Amygdala (tissue), 56 donors: ENCODE measurements at places on chromosomes 2 and 18.

DNA sequence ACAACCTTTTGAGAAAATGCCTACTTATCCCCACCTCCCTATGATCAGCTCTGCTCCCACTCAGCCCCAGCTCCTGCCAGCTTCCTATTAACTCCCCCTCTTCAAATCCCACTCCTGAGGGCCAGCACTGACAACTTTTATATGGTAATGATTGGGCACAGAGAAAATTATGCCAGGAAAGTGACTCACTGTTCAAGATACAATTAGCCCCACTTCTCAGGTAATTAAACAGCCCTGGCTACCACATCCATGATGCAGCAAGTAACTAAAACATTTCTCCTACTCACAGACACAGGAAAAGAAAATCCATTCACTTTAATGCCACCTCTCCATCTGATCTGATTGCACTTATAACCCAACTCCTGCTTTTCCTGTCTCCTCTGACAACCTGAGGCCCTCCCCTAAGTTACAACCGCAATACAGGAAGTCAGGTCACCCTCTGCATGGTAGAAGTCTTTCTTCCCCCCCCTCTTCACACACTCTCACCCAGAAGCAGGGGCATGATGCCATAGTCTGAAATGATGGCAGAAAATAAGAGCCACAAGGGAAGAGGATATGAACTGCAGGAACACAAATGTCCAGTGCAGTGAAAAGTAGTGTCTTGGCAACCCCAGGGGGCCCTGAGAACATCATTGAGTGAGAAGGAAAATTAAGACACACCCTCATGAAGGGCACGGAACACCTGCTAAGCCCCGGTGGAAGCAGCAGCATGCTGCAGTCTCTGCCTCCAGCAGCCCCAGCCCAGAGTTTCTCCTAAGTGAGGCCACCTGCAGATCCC is 54.4 kb downstream of the STK39 start:
- no peak for DNase-seq

DNA sequence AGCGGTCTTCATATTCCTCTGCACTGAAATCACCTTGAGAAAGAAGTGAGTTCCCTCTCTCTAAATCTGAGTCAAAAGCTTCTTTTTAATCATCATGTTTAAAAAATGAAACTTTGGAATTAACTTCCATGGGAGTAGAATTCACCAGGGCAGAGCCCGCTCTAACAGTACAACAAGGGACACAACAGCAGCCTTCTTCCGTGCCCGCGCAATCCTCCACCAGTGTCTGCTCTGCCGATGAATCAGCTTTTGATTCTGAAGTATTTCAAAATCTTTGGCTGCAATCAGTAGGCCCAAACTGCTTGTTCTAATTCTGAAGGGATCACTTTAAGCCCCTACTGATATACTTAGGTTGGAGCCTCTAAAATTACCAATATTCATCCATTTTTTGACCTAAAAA is 76.9 kb downstream of the USP40 start:
- no peak for DNase-seq

DNA sequence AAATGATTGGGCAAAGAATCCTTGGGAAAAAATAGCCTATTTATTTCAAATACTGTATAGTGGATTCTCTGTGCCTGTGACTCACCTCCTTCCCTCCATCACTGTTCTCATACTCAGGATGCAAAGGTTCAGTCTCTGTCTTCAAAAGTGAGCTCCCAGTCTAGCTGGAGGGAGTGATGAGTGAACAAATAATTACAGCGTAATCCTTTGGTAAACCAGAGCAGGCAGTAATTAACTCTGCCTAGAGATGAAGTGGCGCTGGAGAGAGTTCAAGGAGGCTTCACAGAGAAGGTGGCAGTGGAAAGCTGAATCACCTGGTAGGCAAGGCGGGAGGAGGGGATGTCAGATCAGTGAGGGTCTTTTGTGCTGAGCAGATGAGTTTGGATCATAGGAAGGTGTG is 6.5 kb downstream of the DGUOK start:
- no peak for DNase-seq

GRCh38 chr2:228507870-228508269 is 326.4 kb upstream of the SPHKAP start:
- DNase-seq, result no peak

DNA sequence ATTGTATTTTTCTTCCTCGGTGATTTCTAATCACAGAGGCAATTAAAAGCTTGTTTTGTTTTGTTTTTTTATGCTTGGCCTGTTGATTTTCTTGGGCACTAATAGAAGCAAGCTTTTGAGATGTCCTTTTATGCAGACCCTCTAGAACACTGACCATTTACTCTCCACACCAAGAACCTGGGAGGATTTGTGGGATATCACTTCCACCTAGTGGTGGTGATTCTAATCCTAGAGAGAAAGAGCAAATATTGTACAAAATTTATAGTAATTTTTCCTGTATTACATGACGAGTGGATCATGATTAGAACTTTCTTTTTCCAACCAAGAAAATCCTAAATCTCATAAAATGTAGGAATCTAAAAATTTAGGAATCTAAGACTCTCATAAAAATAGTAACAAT is 23.4 kb downstream of the NEMP2 start:
- no peak for DNase-seq

GRCh38 chr2:105802587-105802986 is 57.9 kb downstream of the NCK2 start:
- DNase-seq, result no peak

DNA sequence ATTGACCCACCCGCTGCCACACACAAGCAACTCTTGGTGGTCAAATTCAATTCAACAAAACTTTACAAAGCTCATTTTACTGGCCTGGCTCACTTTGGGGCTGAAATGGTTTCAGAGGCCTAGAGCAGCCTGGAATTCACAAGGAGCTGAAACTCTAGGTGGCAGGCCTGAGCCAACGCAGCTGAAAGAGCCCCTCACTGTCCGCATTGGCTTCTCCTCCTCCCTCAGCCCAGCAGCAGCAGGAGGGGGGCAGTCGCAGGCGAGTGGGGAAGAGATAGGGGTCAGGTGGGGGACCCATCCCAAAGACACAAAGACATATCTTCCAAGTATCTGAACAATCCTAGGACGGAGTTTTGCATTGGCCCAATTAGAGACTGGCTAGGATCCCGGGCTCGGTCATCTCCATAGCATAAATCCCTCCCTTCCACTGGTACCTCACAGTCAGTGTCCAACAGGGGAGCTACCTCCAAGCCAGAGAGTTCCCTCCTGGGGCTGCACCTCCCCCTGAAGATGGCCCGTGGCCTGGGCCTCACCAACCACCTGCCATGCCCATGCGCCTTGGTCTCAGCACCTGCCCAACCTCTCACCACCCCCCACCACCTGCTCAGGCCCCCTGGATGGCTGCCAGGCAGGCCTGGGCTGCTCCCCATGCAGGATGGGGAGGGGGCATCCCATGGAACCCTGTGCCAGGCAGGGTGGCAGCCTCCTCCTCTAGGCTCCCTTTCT is 113.4 kb downstream of the ZBTB7C start:
- DNase-seq, result no peak

DNA sequence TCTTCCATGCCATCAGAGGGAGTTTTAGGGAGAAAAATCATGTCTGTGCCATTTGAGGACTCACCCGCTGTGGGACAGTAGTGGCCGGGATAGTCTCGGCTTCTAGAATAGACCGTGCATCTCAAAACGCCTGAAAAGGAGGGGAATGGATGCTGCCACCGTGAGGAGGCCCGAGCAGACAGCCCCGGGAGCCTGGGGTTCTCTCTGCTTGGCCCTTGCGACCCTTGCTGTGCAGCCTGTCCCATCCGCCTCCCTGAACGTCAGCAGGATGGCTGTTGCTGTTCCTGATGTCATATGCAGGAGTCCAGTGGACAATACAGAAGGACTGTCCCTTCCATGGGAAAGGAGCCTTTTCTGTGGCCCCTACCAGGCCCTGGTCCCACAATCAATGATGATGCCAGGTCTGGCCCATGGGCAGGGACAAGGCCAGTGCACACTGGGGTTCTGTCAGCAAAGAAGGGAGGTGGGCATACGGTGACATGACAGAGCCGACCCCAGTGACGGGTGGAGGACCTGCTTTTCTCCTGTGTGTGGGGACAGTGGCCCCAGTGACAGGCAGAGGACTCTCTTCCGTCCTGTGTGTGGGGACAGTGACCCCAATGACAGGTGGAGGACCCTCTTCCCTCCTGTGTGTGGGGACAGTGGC is 58.8 kb downstream of the ACKR3 start:
- DNase-seq, result no peak

GRCh38 chr2:99417396-99417795 is 72.4 kb downstream of the REV1 start:
- DNase-seq, result no peak

- DNase-seq, result no peak
Measured at GRCh38 chr2:235102896-235103295, 151.1 kb downstream of the SH3BP4 start.

GRCh38 chr2:42651057-42651456 is 82.6 kb downstream of the MTA3 start:
- no peak for DNase-seq

- DNase-seq, result no peak
Measured at GRCh38 chr2:17506736-17507616, 11.3 kb downstream of the RAD51AP2 start.

- no peak for DNase-seq
Measured at GRCh38 chr18:28718696-28719095, 541.8 kb upstream of the CDH2 start.

- DNase-seq, result no peak
Measured at GRCh38 chr2:199572571-199572970, 114.8 kb upstream of the SATB2 start.

DNA sequence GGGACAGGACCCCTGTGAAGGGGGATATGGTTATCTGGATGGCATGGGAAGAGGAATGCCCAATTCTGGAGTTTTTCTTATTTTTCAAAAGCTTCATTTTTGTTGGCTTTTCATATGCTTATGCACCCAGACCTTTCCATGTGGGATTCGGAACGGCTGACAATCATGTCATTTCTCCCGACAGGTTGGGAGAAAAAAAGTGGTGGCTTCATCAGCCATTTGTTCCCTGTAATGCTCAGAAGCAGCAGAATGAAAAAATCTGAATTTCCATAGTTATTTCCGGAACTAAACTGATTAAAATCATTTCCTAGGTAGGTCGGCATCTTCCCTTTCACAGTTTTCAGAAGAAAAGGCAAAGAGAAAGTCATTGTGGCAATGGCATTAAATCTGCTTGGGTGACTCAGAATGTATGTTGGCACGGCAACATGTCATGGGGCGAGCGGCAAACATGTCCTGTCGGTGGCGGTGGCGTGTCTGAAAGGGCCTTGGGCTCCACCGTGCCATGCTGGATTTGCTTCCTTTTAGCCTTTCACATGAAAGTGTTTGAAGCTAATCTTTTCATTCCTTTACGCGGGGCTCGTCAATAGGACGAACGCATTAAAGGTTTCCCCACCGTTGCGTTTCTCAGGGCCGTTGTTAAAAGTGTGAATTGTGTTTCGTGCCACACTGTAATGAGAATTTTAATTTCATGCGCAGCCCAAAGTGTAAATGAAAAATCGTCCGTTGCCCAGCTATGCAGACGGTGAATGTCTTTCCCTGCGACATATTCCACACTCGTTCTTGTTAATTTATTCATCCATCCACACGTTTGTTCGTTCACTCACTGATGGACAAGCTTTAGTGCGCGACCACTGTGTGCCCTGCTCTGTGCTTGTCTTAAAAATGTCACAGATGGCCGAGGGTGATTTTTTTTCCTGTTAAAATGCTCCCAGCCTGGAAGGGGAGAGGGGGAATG is 18.5 kb downstream of the ACKR3 start:
- no peak for DNase-seq

DNA sequence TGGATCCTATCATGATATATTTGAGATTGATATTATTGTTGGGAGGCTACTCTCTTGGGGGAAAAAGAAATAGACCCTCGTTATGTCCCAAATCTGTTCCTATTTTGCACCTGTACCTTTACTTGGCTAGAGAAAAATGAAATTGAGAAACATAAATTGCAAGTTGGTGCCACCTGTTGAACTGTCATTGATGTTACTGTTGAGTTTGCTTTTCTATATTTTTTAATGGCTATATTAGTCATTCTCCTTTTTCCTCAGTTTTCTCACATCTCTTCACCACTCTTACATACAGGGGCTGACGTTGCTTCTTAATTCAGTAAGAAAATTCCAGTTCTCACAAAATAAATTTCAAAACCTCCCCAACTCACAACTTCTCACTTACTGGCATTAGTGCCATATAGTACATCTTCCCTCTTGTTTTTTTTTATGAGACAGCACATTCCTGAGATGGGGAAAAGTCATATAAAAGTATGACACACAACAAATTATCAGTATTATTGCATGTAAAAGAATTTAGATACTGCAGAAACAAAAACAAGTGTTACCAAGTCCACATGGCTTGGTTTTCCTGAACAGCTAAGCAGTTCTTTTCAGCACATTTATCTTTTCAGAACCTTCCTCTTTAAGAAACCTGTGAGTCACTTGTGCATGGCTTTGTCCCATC is 348.3 kb upstream of the DSEL start:
- no peak for DNase-seq

- no peak for DNase-seq
Measured at GRCh38 chr2:64059270-64059669, 40.0 kb upstream of the VPS54 start.

- no peak for DNase-seq
Measured at GRCh38 chr2:16948053-16948452, 282.4 kb upstream of the CYRIA start.

GRCh38 chr18:446941-447560 is 53.5 kb downstream of the COLEC12 start:
- no peak for DNase-seq

DNA sequence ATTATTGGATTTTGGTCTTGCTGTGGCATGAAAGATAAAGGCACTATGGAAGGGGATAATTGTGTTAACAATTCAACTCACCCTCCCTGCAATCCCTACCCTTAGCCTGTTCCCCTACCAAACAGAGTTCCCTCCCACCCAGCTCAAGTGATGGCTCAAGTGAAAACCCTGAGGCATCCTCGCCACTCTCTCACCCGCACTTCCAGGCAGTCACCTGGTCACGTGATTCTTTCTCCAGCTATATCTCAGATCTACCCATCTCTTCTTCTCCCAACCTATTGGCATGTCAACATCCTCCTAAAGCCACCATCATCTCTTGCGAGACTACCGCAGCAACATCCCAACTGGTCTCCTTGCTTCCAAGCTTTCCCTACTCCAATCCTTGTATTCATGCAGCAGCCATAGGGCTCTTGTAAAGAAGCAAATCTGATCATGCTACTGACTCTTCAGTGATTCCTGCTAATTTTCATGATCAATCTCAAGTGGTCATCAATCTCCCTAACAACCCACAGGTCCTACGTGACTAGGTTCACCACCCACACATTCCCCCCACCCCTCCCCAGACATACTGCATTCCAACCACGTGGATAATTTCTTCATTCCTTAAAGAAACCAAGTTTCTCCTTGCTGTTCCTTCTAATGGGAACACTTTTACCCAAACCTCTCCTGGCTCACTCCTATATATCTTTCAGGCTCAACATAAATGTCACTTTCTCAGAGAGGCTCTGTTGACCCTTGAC is 66.7 kb downstream of the MBD2 start:
- DNase-seq, result no peak

DNA sequence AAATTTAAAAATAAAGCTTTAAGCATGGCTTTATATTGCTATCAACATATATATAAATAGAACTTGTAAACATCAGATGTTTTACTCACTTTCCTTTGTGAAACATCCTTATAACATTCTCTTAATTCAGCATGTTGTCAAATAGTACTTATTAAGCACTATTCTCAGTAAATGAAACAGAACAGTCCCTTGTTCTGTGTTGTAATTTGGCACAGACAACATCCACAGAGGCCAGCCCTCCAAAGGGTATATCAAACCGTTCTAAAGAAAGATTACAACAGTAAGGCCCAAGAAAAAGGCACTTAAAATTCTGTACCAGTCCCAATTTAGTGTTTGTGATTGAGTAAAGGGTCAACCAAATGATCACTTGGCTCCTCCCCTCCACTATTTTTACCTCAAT is 46.0 kb downstream of the GAREM1 start:
- no peak for DNase-seq
